NCI-H2171 treated with DMSO at 0.1 percent for 48 hours (cell line): ENCODE measurements at places on chromosomes 6 and 20.

- no peak for DNase-seq
These were observed 4.1 kb upstream of the YTHDF1 start for GRCh38 chr20:63219866-63220521.

DNA sequence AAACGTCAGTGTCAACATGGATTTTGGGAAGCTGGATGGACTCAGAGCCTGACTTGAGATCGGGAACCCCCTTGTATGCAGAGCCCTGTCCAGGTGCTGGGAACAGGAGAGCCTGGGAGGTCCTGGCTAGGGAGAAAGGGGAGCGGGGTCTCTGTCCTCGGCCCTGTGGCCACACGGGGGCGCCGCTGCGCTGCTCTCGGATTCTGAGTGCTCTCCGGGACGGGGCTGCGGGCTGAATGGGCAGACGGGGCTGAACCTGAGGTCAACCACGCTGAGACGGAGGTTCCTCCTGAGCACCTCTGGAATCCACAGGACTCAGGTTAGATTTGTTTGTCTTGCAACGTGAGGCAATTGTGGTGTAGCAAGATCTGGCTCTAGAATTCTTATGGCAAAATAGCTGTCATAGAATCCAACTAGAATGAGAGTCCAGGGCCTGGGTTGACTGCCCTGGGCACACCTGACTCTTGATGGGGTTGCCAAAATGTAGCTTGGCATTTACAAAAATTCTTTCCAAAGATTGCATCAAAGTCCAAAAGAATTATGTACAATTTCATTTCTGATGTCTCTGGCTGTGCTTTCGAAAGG, 20.6 kb upstream of the HLA-F start:
- DNase-seq, result no peak

GRCh38 chr6:143323729-143324470, 126.6 kb downstream of the ADAT2 start:
- no peak for DNase-seq

- DNase-seq, result peak; percentile 58
These were observed 227.0 kb upstream of the MARCKS start for GRCh38 chr6:113629975-113630737.

DNA sequence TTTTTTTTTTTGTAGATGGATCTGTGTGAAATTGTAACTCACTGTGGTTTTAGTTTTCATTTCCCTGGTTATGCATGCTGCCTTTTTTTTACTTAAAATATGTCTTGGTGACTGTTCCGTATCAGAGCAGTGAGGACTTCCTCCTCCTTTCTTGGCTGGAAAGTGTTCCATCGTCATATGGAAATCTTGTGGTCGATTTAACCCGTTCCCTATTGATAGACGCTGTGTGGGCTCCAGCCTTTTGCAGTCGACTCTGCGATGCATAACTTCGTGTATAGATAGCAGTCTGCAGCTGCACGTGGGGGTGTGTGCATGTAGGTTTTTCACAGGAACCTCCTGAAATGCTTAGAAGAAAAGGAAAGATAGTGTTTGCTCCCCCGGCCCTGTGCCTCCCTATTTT, 28.1 kb upstream of the PNPLA1 start:
- no peak for DNase-seq

GRCh38 chr6:130500693-130501092, 134.9 kb downstream of the TMEM200A start:
- DNase-seq, result no peak

DNA sequence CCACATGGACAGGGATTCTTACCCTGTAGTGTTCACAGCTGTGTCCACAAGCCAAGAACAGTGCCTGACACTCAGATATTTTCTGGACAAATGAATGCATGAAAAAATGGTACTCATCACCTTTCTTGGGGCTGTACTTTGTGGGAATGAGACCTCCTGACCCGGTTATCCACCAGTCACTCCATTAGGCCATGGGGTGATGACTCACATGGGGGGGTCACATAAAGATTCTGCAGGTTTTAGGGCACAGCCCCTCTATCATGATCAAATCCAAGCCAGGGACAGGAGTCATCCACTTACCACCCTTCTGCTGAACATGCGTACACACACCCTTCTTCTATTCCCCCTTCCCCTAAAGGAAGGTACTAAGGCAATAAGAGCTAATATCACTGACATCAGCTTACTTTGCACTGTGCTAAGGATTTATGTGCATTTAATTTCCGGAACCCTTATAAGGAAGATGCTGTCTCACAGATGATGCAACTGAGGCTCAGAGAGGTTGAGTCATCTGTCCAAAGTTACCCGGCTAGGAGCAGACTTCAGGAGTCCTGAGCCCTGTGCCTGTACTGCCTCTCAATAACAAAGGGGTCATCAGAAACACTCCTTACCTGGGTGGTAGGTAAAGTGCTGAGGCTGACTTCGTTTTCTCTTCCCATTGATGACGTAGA, 107.8 kb downstream of the NFATC2 start:
- no peak for DNase-seq

DNA sequence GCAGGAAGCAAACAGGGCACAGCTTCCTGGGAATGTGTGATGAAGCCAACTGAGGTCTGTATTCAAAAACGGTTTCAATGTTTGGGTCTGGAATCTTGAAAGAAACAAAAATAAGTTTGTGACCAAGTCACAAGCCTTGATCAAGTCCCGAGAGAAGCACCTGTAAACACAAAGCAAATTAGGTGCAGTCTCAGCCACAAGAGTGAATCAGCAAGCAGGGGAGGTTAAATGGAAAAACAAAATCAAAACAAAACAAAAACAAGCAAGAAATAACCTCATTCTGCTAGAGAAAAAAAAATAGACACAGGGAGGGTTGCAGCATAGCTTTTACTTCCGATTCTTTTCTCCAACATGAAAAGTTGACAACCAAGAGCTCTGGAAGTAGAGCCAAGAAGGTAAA, 201.7 kb downstream of the CLIC5 start:
- DNase-seq, result no peak

DNA sequence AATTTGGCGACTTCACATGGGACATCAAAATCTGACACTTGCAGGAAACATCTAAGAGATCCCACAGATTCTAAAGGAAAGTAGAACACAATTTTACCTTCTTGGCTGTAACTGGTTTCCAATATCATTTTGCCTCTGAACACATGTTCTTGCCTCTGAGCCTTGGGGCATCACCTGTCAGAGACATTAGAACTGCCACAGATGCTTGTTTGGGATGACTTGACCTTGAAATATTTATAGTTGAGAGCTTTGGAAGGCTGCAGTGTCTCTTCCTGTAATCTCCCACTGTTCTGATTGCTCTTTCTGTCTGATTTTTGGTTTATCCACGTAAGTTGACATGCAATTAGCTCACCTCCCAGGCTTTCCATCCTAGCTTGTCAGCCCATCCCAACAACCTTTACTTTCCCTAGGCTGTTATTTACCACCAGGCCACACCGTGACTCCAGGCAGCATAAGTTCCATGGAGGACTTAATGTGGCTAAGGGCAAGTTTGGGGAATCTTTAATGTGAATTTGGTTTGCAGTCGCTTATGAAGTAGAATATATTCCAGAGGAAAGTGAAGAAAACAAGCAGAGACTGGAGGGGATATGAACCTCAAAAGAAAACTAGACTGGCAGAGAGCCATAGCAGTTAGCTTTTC, 256.5 kb upstream of the RIN2 start:
- DNase-seq, result no peak

DNA sequence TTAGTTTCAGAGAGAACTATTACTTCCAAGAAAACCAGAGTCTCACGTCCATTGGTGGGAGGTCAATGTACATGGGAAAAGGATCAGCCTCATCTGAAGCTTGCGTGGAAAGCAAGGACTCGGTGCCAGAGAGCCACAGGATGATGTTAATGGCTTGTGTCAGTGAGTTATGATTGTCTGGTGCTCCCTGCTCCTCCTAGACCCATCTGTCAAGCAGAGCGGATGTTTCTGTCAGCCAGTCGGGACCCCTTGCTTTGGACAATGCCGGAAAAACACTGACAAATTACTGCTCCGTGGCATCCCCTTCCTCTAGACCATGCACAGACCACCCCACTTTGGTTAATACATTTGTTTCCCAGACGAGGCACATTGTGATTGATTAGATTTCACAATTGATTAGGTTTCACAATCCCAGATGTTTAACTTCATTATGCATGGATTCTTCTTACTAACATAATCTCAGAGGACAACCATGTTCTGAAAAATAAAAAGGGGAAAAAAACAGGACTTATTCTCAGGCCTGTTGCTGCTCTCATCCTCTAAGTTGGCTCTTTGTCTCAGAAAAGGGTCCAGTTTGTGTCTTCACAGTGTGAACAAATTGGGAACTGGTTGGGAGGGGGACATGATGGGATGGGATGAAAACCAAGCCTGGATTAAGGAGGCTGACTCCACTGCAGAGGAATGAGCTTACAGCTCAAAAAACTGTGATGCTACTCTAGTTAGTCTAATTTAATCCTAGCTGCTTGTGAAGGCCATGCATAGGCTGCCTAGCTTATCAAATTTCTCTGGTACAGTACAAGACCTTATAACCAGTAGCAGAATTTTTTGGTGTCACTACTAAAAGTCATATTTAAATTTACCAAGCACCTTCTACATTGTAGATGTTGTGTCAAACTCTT, 51.9 kb downstream of the UNC5CL start:
- DNase-seq, result no peak

DNA sequence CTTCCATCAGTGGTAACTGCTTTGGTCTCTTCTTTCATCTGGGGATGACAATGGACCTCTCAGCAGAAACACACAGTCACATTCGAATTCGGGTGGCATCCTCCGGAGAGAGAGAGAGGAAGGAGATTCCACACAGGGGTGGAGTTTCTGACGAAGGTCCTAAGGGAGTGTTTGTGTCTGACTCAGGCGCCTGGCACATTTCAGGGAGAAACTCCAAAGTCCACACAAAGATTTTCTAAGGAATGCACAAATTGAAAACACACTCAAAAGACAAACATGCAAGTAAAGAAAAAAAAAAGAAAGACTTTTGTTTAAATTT, 6.1 kb downstream of the EDN1 start:
- DNase-seq, result no peak
